ENCODE measurements at places on chromosomes 5 and 9.

DNA sequence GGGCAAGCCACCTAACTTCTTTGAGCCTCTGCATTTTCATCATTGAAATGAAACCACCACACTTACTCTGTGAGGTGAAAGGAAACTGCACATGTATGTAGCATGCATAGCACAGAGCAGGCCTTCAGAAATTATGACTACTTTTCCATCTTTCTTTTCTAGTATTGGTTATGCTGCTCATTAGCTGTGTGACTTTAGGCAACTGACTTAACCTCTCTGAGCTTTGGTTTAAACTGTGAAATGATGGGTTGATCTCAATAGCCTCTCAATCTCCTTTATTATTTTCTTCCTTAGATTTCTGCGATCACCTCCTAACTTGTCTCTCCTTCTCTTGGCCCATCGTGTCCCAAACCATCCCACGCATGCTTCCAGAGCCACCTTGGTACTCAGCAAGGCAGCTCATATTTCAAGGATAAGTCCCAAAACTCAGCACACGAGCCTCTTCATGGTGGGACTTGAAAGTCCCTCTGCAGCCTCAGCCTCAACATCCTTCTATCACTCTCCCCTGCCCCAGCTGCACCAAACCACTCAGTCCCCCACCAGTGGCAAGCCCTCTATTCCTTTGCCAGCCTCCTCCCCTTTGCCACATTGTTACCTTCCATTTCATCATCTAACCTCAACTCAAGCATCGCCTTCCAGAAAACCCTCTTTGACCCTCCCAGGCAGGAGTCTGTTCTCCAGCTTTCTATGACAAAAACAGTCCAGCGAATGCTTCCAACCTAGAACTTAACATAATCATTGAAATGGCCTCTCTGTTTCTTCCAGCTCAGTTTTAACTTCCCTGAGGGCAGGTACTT lies 60.3 kb upstream of the DNAH5 start:
- DNase-seq = no peak

- no peak for DNase-seq
Measured at GRCh38 chr9:89185980-89186379, 7.4 kb upstream of the SHC3 start.

DNA sequence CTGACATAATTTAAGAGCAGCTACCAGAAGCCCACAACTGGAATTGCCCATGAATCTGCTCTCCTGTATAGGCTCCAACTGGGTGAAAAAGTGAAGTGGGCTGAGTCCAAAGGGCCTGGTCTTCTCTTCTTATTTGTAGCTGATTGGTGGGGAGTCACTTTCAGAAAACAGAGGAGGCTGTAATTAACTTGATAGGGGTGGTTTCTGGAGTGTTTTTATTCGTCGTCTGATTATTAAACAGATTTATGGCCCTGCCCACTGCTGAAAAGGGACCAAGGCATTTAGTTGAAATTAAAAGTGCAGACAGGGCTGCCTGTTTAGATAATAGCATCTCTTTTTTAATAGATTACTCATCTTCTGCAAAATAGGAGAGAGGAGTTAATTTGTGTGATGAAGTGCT lies 81.0 kb upstream of the SAP30L start:
- no peak for DNase-seq

DNA sequence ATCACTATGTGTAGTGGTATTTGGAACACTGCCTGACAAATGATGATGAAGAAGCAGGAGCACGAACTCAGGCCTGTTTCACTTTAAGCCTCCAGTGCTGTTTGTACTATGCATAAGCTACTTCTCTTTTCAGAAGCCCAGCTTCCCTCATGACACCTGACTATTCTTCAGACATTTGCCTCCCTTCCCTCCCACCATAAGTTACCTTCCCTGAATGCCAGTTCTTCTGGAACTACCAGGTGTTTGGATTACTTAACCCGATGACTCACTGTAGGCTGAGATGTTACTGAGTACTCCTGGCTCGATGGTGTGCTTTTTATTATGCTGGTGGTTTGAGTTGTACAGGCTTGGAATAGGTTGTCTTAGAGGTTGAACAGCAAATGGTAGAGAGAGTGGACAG lies 180.0 kb downstream of the SPATA31D1 start:
- no peak for DNase-seq

DNA sequence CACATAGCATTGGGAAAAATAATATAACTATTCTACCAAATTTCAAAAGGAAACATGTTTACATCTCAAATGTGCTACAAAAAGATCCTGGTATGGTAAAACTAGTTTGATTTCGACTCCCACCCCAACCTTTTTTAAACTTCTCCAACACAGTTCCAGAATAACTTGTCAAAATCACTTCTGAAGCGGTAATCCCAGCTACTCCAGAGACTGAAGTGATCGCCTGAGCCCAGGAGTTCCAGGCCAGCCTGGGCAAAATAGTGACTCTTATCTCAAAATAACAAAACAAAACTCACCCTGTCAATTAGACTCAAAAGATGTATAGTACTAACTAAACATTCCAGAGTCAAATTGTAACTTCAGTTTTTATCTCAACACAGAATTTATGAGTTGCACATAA lies 71.3 kb upstream of the RNF38 start:
- no peak for DNase-seq

- no peak for DNase-seq
Measured at GRCh38 chr9:84829471-84829870, 159.9 kb downstream of the NTRK2 start.

DNA sequence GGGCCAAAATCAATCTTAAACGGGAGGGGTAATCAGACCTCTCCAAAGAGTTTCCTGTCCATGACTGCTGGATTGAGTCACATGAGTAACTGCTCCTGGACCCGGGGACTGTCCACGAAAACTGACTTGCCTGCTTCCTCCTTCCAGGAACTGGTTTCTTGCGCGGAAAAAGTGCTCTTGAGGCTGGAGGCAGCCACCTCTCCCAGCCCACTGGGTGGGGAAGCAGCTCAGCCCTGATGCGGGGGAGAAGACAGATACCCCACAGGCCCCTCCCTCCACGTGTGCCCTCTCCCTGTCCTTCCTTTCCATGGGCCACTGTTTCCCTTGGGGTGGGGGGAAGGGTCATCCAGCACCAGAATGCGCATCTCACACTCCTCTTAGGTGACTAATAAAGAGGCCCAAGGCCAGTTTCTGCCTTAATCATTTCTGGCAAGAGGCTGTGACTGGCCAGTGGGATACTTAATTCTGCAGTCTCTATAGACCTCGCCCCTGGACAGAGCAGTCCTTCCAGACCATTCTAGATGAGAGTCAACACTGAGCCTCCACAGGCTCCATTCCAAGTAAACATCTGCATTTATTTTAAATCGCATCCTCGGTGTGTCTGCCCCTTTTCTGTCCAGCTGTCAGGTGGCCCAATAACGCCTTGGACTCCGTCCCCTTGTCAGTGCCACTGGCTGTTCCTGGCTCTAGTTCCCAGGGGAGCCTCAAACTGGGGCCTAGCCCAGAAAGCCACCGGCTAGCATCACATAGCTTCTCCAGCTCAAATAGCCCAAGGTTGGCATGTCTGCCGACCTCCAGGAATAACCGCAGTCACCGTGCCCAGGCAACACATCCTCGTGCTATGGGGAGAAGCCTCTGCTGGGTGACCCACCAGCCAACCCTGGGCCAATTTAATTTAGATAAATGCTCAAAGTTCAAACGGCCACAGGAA lies 12.0 kb downstream of the REXO4 start:
- DNase-seq = no peak

- no peak for DNase-seq
Measured at GRCh38 chr9:70003901-70004714, 39.5 kb upstream of the MAMDC2 start.

DNA sequence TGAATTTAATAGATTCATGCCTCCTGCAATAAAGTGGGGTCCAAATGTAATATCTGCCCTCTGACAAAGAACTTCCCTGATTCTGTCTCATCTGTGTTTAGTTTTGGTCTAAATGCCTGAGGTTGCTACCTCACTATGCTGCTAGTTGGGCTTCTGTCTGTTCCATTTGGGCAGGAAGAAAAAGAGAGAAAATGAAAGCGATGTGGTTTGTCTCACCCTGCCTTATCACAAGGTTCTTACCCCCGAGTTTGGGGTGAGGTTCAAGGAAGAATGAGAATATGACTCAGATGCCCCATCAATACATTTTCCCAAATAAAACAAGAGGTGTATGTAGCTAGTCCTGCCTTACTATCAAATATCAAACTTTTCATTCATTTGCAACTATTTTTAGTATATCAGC lies 132.1 kb upstream of the MTAP start:
- no peak for DNase-seq

- no peak for DNase-seq
Measured at GRCh38 chr5:53882006-53882675, 321.7 kb downstream of the NDUFS4 start.

DNA sequence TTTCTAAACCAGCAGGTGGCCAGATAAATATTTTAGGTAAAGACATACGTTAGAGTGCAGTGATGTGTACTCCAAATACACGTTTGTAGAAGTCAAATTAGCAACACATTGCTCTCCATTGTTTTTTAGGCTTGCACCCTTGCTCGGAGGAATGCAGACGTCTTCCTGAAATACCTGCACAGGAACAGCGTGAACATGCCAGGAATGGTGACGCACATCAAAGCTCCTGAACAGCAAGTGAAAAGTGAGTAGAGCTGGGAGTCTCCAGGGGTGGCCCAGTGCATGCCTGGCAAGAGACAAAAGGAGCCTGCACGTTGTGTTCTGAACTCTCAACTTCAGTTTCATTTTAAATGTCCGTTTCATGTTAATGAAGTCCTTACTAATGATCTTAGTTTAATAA lies 207.5 kb upstream of the OTULINL start:
- no peak for DNase-seq

Data from stimulated activated CD8-positive, alpha-beta memory T cell treated with anti-CD3 and anti-CD28 coated beads, Interleukin-7, amount 100 ng/mL, for 1 hour (primary cell).